Right atrium auricular region (tissue), 2 donors: ENCODE measurements at places on chromosomes 1 and 21.

DNA sequence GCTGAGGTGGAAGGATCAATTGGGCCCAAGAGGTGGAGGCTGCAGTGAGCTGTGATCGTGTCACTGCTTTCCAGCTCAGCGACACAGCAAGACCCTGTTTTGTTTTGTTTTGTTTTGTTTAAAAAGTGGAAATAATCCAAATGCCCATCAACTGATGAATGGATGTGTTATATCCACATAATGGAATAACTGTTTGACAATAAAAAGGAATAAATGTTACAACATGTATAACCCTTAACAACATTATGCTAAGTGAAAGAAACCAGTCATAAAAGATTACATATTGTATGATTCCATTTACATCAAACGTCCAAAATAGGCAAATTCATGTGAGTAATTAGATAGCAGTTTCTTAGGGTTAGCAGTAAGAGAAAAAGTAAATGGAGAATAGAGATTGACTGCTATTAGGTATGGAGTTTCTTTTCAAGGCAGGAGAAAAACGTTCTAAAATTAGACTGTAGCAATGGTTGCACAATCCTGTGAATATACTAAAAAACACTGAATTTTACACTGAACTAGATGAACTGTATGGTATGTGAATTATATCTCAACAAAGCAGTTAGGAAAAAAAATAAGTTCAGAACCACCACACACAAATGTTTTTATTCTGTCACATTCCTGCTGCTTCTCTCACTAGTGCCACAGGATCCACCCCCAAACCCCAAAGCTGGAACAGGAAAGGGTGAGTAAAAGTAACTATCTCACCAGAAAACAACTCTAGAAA, 15.7 kb downstream of the FOXJ3 start:
- no peak for DNase-seq

GRCh38 chr1:47803815-47804501, 193.2 kb downstream of the TRABD2B start:
- DNase-seq, result no peak

GRCh38 chr1:20271498-20272400, 18.9 kb upstream of the VWA5B1 start:
- DNase-seq, result no peak

- DNase-seq, result no peak
Measured at GRCh38 chr1:114154963-114155322, 1.3 kb upstream of the SYT6 start.

DNA sequence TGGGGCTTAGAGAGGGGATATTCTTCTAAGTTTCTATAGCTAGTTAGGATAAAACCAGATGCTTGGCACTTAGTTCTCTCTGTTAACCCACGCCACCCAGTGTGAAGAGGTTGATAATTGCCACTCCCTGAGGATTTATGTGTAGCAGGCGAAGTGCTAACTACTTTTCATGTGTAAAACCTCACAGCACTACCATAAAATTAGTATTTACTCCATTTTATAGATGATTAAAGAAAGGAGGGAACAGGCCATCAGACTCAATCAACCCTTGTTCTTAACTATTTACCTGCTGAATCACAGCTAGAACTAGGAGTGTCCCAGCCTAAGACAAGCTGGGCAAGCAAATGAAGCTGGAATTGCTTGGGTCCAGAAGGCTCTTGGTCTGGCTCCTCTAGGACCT, 8.9 kb downstream of the LIN28A start:
- DNase-seq, result no peak
